ENCODE measurements at places on chromosomes 4 and X.

DNA sequence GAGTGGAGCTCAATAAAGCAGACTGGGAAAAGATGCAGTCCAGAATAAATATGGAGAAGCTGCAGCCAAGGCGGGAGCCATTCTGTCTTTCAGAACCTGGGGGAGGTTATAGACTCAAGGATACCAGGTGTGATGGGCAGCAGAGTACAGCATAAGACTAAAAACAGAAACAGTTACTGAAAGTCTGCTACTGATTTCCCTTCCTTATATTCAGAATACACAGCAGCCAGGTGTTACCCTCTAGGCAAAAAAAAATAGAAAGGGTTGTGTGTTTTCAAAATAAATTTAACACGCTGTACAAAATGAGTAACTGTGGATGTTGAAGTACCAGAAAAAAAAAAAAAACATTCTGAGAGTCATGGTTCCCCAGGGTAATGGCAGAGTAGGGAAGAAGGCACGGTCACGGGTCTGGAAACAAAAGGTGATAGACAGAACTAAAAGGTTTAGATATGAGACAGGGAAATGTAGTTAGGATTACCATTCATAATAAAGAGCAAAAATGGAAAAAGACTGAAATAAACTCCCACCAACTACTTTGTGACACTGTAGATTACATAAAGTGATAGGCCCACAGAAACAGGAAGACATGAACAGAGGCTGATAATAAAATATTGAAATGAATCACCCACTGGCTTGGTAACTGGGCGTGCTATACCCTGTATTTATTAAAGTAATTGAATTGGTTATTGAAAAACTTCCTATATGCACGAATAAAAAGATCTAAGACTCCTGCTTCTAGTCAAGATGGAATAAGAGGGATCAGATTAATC lies 10.8 kb upstream of the HHIP start:
- no peak for DNase-seq

- no peak for DNase-seq
Measured at GRCh38 chrX:11756354-11757318, 1.4 kb upstream of the MSL3 start.

GRCh38 chrX:47797084-47797483 lies 39.6 kb upstream of the ZNF81 start:
- no peak for DNase-seq

DNA sequence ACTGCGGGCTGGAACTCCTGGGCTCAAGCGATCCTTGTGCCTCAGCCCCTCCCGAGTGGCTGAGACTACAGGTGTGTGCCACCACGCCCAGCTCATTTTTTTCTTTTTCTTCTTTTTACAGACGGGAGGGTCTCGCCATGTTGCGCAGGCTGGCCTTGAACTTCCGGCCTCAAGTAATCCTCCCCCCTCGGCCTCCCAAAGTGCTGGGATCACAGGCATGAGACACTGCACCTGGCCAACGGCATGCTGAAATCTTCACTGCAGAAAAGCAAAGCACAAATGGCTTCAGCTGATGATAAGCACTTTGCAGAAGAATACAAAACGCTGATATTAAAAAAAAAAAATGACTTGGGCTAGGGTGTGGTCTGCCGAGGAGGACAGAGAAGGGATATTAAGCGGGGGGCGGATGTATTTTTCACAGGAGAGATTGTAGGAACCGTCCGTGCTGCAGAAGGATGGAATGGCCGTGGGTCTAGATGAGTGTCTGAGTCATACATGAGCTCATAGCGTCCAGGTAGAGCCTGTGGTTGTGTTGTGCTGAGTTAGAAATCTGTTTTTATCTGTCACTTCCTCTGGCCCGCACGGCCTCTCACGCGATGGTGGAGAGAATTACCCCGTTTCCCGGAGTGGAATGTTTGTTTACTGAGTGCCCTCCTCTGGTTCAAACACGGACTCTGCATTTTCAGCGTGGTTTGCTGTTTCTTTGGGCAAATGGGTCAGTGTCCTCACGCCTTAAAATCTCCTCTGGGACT lies 8.5 kb upstream of the AKAP17A start:
- no peak for DNase-seq

- no peak for DNase-seq
Measured at GRCh38 chrX:19672222-19672812, 157.0 kb upstream of the MAP3K15 start.

- DNase-seq: no peak
Measured at GRCh38 chr4:55758066-55758465, 61.5 kb upstream of the EXOC1L start.

- no peak for DNase-seq
Measured at GRCh38 chr4:119284876-119285780, 36.8 kb downstream of the FABP2 start.

GRCh38 chrX:18721683-18722499 lies 14.4 kb downstream of the PPEF1 start:
- DNase-seq: no peak

DNA sequence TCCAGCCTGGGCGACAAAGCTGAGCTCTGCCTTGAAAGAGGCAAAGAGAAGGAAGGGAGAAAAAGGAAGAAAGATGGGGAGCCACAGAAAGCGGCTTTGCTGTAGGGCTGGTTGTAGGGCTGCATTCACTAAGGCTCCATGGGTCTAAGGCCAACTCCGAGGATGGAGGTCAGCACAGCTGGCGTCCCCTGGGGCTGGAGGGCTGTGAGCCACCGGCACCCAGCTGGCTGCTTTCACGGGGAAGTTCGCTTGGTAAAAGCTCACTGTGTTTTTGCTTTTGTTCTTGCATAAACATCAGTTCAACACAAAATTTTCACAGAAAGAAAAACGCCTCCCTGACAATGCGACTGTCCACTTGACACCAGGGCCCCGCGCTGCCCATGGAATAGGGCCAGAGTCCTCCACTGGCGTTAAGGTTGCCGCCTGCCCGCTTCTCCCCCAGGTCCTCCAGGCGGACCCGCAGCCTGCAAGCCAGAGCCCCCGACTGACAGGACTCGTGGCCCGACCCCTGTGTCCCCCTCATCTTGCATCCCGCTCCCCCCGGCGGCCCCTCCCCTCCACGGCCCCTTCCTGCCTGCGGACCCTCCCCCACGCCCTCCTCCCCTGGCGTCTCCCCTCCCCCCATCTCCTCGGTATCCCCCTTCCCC lies 1.1 kb downstream of the RNF212 start:
- no peak for DNase-seq

- no peak for DNase-seq
Measured at GRCh38 chrX:46029777-46030176, 515.4 kb downstream of the ZNF674 start.

GRCh38 chrX:139083191-139083590 lies 371.7 kb upstream of the FGF13 start:
- DNase-seq: no peak

DNA sequence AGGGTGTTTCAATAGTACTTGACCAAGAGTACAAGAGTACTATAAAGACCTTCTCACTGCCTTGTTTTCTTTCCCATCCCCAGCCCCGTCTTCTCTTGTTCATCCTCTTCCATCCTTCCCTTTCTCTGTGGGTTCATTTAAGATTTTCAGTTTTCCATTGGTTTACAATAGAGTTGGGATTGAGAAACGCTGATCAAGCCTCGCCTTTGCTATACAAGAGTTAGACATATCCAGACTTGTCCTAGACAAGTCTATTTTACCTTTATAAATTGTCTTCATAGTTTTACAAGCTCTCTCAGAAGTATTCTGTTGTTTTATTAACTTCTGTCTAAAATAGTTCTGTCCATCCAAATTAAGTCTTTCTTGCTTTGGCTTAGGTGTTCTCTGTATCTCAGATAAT lies 29.6 kb upstream of the SCML1 start:
- no peak for DNase-seq

GRCh38 chr4:125663896-125664767 lies 349.4 kb downstream of the FAT4 start:
- no peak for DNase-seq

- DNase-seq: no peak
Measured at GRCh38 chr4:1471443-1472147, 65.4 kb upstream of the NKX1-1 start.

DNA sequence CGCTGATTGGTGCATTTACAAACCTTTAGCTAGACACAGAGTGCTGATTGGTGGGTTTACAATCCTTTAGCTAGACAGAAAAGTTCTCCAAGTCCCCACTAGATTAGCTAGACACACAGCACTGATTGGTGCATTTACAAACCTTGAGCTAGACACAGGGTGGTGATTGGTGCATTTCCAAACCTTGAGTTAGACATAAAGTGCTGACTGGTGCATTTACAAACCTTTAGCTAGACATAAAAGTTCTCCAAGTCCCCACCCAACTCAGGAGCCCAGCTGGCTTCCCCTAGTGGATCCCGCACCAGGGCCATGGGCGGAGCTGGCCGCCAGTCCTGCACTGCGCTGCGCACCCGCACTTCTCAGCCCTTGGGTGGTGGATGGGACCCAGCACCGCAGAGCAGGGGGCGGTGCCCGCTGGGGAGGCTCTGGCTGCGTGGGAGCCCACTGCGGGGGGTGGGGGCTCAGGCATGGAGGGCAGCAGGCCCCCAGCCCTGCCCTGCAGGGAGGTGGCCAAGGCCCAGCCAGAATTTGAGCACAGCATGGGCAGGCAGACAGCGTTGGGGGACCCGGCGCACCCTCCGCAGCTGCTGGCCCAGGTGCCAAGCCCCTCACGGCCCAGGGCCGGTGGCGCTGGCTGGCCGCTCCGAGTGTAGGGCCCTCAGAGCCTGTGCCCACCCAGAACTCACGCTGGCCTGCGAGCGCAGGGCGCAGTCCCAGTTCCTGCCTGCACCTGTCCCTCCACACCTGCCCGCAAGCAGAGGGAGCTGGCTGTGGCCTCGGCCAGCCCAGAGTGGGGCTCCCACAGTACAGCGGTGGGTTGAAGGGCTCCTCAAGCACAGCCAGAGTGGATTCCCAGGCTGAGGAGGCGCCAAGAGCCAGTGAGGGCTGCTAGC lies 608.9 kb upstream of the LCORL start:
- no peak for DNase-seq

- DNase-seq: no peak
Measured at GRCh38 chr4:16893141-16893651, 5.2 kb downstream of the LDB2 start.
